ENCODE measurements at places on chromosomes 7 and 10.
A peak's percentile ranks its signal among the peaks of the same experiment; 100 is the strongest.

GRCh38 chr10:59942556-59942955 is 36.2 kb upstream of the CCDC6 start:
- DNase-seq: no peak

DNA sequence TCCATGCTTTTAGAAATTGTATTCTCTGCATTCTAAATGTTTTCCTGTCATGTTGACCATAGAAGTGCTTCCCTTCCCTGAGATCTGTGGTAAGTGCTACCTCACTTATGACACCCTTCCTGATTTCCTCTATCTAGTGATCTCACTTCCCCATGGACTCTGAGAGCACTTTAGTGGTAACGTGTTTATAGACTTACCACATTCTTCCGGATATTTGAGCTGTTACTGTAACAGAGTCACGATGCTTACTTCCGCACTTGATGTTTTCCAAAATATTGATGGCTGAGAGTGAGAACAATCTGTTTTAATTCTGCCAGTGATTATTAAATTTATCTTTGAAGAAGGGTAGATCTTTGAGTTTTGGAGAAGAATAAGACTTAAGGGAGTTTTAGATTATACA is 60.1 kb upstream of the NAMPT start:
- DNase-seq: no peak

GRCh38 chr10:99431190-99431760 is 851 bp upstream of the GOT1 start:
- DNase-seq: peak; percentile 42

DNA sequence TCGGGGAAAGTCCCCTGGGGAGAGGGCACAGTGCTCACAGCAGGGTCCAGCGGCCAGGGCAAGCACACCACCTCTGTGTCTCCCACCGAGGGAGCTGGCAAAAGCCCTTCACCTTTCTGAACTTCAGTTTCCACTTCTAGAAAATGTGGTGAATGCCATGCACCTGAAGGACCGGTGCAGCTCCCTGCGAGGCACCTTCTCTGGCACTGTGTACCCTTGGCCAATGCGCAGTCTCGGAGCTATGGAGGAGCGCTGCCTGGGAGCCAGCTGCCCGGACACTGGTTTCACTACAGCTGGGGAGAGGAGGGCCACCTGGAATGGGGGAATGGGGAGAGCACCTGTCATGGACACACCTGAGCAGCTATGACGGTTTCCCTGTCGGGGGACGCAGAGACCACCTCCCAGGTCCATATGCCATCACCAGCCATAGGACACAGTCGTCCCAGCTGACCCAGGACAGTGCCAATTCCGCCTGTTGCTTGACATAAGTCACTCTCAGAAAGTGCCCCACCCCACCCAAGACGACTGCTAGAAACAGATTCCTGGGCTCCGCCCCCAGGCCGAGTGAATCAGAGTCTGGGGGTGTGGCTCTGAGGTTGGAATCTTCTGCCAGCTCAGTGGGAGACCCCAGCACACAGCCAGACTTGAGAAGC is 16.8 kb downstream of the RASGEF1A start:
- no peak for DNase-seq

DNA sequence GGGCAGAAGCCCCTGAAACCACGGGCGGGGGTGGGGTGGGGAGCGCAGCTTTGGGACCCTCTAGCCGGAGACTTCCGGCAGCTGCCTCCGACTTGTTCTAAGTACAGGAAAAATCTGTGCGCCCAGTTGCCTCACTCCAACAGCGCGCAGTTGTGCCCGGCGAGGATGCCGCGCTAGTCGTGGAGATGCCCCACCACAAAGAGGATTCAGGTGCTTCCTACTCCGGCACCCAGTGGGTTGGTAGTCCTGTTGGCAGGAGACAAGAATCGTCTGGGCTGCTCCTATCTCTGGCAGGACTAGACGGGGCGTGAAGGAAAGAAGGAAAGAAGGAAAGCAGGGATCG is 465 bp upstream of the NPY start:
- DNase-seq: no peak
